ENCODE measurements at places on chromosomes 4 and X.
A peak's percentile ranks its signal among the peaks of the same experiment; 100 is the strongest.

GRCh38 chrX:40646489-40647306 lies 663 bp downstream of the CXorf38 start:
- DNase-seq, result no peak

DNA sequence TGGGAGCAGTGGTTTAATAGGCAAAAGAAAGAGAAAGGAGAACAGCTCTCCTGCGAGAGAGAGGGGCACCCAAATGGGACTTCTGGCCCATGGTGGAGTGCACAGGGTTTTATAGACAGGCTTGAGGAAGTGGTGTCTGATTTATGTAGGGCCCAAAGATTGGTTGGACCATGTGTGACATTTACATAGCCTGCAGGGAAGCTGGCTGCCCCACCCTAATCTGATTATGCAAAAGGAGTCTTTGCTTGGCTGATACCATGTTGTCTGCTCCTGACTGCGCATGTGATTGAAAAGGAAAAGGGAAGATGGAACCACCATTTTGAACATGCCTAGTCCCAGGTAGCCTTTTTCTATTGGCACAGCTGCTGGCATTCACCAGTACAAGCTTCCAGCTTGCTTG lies 100.0 kb upstream of the DIPK2B start:
- no peak for DNase-seq

- no peak for DNase-seq
Observed at GRCh38 chr4:39178706-39179105, 3.6 kb upstream of the WDR19 start.

GRCh38 chr4:80142394-80143306 lies 54.7 kb upstream of the PRDM8 start:
- no peak for DNase-seq

- DNase-seq, result peak; percentile 74
Observed at GRCh38 chr4:45453258-45453853, 670.5 kb downstream of the GABRG1 start.

DNA sequence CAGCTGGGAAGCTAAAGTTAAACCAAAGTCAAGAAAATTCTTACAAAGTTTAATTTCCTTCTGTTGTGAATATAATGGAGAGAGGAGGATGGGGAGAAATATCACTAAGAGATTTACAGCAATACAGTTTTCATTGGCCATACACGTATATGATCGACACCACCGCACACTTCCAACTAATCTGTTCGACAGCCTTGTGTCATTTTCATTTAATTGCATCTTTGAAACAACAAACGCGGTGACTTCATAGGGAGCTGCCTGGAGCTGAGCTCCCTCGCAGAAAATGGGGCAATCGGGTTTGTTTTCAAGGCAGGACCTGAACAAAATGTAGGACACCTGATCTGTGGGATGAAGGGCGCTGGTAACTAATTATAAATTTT lies 1.3 kb downstream of the PTPN13 start:
- no peak for DNase-seq

DNA sequence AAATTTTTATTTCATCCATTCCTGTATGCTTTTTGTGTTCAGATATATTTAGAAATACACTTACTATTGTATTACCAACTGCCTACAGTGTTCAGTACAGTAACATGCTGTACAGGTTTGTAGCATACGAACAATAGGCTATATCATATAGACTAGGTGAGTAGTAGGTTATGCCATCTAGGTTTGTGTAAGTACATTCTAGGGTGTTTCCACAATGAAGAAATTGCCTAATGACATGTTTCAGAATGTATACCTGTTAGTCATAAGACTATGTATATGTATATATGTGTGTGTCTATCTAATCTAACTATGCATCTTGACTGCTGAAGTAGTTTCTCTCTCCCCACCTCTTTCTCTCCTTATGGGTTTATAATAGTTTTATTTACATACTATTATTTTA lies 51.5 kb upstream of the BTC start:
- DNase-seq, result no peak

DNA sequence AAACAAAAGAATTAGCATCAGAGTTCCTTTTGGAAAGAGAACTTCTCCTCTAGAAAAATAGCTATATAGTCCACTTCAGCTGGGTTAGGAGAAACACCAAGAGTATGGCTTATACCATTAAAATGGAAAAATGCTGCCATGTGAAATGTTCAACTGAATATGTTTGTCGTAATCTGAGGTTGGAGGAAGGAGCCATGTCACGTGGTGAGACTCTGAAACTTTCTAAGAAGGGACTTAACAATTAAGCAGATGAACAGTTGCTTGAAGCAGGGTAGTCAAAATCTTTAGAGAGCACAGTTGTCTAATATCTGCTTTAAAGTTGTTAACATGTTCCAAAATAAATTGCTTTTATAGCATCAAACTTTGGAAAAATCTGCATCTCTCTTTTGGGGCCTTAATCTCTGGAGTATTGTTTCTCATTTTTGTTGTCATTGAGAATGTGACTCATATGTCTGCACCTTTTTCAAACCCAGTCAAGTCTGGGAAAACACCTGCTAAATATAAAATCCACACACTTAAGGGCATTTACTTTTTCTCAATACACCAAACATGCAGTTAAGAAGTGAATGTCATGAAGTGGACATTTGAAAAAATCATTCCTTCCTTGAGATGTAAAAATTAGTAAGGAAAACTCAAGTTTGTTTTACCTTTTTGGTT lies 168.8 kb upstream of the PDE5A start:
- DNase-seq, result no peak

- no peak for DNase-seq
Observed at GRCh38 chr4:91123742-91124141, 996.5 kb downstream of the CCSER1 start.

DNA sequence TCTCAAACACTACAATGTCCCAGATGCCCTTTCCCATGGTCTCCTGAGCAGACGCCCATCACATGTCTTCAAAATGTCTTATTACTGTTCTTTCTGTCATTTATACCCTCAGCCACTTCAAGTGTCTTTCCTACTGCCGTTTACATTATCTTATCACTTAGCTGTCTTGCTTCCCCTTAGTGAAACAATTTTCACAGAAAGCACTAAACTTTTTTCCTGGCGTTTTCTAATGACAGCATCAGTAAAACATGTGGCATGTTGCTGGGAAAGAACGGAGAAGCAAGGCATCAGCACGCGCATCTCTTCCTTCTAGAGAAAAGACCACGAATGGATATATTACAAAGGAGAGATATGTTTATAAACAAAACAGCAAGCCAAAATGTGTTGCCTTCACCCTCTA lies 189.7 kb upstream of the SLIT2 start:
- DNase-seq, result no peak

- no peak for DNase-seq
Observed at GRCh38 chr4:1493540-1494287, 87.5 kb upstream of the NKX1-1 start.

DNA sequence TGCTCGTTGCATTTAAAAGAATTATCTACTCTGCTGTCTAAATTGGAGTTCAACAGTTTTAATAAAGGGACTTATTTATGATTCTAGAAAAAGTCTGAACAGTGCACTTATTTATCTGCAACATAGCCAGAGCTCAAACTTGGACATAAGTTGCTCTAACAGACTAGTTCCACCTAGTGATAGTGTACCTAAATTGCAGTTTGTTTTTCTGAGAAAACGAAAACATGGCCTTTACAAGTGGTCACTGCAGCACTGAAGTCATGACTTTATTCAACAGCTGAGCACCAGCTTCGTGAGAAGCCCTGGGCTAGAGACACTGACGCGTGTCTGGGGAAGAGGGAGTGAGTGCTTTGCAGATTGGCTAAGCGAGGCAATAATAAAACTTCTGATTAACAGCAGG lies 77.3 kb upstream of the IGSF1 start:
- no peak for DNase-seq

- DNase-seq, result no peak
Observed at GRCh38 chr4:7206385-7206784, 14.0 kb downstream of the SORCS2 start.

DNA sequence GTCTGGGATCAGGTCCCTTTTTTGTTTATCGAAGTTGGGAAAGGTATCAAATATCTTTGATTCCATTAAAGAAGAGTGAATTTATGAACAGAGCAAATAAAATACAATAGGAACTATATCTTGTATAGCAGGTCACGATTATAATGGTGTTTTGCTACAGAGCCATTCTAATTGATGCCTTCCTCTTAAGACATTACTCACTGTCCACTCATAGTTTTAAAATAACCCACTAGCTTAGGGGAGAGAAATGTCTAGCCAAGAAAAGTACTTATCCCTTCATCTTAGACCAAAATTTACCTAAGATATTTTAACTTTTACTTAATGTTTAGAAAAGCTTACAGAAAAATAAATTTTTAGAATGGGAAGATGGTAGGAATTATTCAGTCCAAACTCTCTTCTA lies 112.0 kb upstream of the PABPC4L start:
- DNase-seq, result no peak

DNA sequence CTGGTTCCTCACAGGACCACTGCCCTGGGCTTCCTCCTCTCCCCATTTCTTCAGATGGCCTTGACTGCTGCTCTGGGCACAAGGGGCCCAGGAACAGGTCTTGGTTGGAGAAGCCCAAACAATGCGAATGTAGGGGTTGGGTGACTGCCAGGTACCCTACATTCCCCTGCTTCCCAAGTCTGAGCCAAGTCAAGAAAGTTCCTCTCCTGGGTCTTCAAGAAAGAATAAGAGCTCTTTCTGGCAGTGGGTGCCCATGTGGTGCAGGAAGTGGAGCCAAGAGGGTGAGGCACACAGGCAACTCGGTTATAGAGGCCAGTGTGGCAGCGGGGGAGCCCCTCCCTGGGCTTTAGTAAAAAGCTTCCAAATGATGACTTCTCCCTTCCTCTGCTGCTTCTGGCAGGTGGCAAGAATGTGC lies 2.7 kb downstream of the SLC34A2 start:
- no peak for DNase-seq

GRCh38 chr4:169372791-169373190 lies 102.0 kb upstream of the SH3RF1 start:
- DNase-seq, result no peak

DNA sequence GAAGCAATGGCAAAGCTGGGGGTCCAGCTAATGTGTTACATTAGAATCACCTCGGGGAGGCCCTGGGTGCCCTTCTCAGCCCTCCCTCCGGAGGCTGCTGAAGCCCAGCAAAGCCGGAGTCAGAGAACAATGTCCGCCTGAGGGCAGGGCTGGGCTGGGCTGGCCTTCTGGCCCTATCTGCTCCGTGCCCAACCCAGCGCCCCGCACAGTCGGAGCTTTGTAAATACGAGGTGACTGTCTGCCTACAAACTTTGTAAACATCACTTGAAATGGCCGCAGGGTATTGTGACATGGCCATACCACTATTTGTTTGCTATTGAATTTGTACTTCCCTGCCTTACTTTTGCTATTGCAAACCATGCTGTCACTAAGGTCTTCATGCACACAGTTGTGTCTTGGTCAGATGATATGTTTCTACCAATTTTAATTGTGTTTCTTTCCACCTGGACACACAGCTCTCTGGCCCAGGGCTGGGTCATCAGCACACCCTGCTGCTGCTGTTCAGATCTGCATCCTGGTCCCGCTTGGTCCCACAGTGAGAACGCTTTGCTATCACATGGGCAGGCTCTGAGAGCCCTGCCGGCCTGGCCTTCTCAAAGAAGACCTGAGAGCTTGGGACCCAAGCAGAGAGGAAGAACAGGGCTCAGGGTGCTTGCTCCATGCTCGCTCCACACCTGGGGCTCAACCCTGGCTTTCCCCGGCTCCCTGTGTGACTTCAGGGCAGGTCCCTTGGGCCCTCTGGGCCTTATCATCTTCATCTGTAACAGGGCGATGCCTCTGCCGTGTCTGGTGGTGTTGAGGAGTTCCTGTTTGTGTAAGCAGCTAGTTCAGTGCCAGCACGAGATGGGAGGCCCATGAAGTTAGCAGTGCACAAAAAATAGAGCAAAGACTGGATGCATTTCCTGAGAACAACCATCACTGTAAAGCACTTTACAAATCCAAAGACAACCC lies 2.3 kb downstream of the S100P start:
- no peak for DNase-seq

- no peak for DNase-seq
Observed at GRCh38 chr4:168736860-168737805, 240.3 kb downstream of the PALLD start.

- DNase-seq, result no peak
Observed at GRCh38 chr4:123748806-123749205, 352.2 kb downstream of the SPRY1 start.

- no peak for DNase-seq
Observed at GRCh38 chrX:10557166-10557565, 63.2 kb downstream of the MID1 start.

- no peak for DNase-seq
Observed at GRCh38 chr4:70177090-70177489, 18.4 kb upstream of the ODAM start.

GRCh38 chr4:100962698-100963097 lies 384.6 kb downstream of the PPP3CA start:
- no peak for DNase-seq

- DNase-seq, result no peak
Observed at GRCh38 chr4:3732076-3733028, 33.8 kb upstream of the ADRA2C start.

GRCh38 chr4:90457817-90458216 lies 330.6 kb downstream of the CCSER1 start:
- no peak for DNase-seq

GRCh38 chr4:8543623-8544022 lies 36.6 kb upstream of the GPR78 start:
- no peak for DNase-seq

DNA sequence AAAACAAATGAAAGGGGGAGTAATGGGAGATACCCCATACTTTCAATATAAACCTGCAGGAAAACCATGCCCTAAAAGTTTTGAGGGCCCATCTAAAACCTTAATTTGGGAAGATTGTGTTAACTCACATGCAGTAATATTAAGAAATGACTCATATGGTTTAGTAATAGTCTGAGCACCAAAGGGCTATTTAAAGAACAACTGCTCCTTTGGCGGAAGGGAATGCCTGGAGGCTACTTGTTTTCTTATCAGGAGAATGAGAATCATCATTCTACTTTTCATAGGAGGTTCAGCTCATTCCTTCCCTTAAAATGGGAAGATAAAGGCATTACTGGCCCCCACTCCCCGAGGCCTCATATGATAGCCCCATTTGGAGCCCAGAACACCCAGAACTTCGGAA lies 47.6 kb downstream of the SPIN3 start:
- DNase-seq, result no peak

DNA sequence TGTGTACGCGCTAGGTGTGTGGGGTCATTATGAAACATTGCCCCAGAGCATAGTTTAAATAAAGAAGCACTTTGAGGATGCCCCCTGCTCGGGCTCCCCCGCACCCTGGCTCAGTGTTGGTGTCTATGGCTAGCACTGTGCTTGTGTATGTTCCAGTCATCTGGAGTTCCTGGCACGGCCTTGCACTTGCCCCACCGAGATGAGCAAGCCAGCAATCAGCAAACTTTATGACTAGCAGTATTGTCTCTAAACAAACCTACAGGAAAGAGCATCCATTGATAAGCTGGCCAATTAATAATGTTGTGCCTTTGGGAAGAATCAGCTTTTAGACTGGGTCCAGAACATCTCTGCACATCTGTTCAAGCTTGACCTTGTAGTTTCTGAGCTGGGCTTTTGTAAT lies 707 bp upstream of the SHROOM4 start:
- DNase-seq, result no peak
